ENCODE measurements at places on chromosomes 6 and 20.

DNA sequence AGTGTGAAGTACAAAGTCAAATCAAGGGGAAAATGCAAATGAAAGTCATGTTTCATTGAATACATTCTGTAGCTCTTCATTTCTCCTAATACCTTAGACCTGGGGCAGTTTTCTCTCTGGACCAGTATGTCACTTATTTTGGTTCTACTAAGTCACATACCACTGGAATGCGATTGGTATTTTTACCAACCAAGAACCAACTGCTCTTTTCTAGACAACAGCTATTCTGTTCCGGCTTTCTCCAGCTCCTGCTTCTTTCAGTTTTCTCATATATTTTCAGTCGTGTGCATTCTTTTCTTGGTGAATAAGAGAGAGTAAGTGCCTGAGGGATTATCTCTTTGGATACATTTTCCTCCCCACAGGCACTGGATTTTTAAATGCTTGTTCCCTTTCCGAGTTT lies 39.2 kb upstream of the SPACA1 start:
- DNase-seq: no peak

DNA sequence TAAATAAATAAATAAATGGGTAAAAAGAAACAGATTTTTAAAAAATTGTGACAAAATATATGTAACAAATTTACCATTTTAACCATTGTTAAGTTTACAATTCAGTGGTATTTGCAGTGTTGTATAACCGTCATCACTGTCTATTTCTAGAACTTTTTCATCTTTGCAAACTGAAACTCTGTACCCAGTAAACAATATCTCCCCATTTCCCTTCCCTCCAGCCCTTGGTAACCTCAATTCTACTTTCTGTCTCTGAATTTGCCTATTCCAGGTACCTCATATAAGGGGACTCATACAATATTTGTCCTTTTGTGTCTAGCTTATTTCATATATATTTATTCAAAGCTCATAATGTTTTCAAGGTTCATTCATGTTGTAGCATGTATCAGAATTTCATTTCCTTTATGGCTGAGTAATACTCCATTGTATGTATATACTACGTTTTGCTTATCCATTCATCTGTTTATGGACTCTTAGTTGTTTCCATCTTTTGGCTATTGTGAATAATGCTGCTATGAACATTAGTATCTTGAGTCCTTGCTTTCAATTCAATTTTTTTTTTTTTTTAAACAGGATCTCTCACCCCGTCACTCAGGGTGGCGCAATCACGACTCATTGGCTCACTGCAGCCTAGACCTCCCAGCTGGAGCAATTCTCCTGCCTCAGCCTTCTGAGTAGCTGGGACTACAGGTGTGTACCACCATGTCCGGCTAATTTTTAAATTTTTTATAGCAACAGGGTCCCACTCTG lies 8.9 kb downstream of the MANBAL start:
- DNase-seq: no peak

- DNase-seq: no peak
Observed at GRCh38 chr6:76831299-76831698, 632.0 kb downstream of the HTR1B start.

- no peak for DNase-seq
Observed at GRCh38 chr20:38649275-38649891, 47.8 kb downstream of the ARHGAP40 start.

DNA sequence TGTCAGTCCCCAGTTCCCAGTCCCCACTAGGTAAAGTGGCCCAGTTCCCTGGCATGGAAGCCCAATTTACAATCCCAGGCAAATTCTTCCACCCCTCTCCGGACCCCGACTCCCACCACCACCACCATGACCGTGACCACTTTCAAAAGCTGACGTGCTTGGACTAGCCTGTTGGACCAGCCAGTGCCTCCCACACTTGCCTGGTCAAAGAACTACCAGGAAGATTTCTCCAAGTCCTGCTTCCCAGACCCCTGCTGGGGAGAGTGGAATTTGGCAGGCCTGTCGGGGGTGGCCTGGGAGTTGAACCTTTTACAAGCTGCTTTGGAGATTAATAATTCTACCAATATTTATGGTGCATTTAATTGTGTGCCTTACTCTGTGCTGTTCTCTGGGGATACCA lies 1.4 kb upstream of the PTPRT start:
- no peak for DNase-seq

Data from CD4-positive, alpha-beta T cell treated with Interleukin-4 for 4 hours (primary cell).